ENCODE measurements at places on chromosomes 12 and 14. TPM values are rescaled to one million over a fixed set of nuclear protein-coding genes. Genes with fewer than 3 reads are reported as not detected.

DNA sequence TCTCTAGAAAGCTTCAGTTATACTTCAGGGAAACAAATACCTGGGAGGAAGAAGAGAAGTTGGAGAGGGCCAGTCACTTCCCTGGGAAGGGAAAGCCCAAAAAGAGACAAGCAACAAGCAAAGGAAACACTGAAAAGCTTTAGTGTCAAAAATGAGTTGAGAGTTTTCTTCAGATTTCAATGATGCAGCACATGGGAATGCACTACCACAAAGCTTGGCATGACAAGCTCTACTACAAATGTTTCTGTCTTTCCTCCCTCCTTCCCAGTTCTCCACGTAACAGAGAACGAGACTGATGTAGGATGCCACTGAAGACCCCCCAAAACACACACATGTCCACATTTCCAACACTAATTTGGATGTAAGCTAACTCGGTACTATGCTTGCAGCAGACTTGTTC lies 26.8 kb upstream of the ADAMTS20 start:
- no peak overlapping the region for H3K4me3 ChIP-seq
- DNase-seq, result no peak
- H3K27me3 ChIP-seq, result no peaks in the 10 kb centered on the region
- H3K4me1 ChIP-seq, result no peaks in the 10 kb centered on the region
- H3K27ac ChIP-seq, result no peak overlapping the region

DNA sequence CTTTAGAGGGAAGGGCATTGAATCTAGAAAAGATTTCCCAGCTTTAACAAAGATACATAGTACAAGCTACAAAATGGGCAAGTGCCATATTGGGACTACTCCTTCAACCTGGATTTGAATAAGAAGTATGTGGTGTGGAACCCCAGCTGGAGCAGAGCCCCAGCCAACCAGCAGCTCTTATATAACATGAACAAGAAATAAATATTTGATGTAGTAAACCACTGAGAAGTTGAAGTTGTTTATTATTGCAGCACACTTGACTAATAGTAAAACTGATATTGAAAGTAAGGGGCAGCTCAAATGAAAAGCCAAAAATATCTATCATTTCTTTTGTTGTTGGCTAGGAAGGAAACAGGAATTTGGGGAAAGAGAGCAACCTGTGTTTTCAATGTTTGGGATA lies 701.8 kb downstream of the TMTC2 start:
- no peak overlapping the region for H3K4me3 ChIP-seq
- no peak overlapping the region for H3K27ac ChIP-seq
- no peaks in the 10 kb centered on the region for H3K27me3 ChIP-seq
- DNase-seq, result no peak

KLHDC1 gene
- total RNA-seq, result 1.5 TPM

GRCh38 chr14:33369041-33369440 lies 430.4 kb downstream of the NPAS3 start:
- no peaks in the 10 kb centered on the region for H3K27me3 ChIP-seq
- no peak overlapping the region for H3K27ac ChIP-seq
- H3K4me3 ChIP-seq, result no peak overlapping the region
- no peaks in the 10 kb centered on the region for H3K4me1 ChIP-seq
- DNase-seq, result no peak

GRCh38 chr14:52080158-52080800 lies 11.4 kb upstream of the NID2 start:
- no peak overlapping the region for H3K27ac ChIP-seq
- H3K36me3 ChIP-seq, result no peaks in the 10 kb centered on the region
- no peaks in the 10 kb centered on the region for H3K4me1 ChIP-seq
- no peak overlapping the region for H3K4me3 ChIP-seq
- DNase-seq, result no peak
- H3K27me3 ChIP-seq, result peaks cover 44% of the 10 kb centered on the region

- no peak overlapping the region for H3K4me3 ChIP-seq
- H3K4me1 ChIP-seq, result no peaks in the 10 kb centered on the region
- DNase-seq, result no peak
- peaks cover 2% of the 10 kb centered on the region for H3K27me3 ChIP-seq
- no peaks in the 10 kb centered on the region for H3K36me3 ChIP-seq
- H3K27ac ChIP-seq, result no peak overlapping the region
Observed at GRCh38 chr12:46886541-46887041, 60.8 kb upstream of the SLC38A4 start.

SDS gene
- not detected for total RNA-seq

GRCh38 chr14:92472860-92473259 lies 40.7 kb upstream of the RIN3 start:
- no peak overlapping the region for H3K4me3 ChIP-seq
- peaks cover 14% of the 10 kb centered on the region for H3K27me3 ChIP-seq
- no peak for DNase-seq
- H3K36me3 ChIP-seq, result no peaks in the 10 kb centered on the region
- H3K4me1 ChIP-seq, result peaks cover 6% of the 10 kb centered on the region

GABARAPL1 gene
- 15.1 TPM for total RNA-seq

RFX4 gene
- not detected for total RNA-seq

GRCh38 chr14:81765651-81766275 lies 232.1 kb upstream of the SEL1L start:
- H3K36me3 ChIP-seq, result no peaks in the 10 kb centered on the region
- no peak overlapping the region for H3K4me3 ChIP-seq
- no peaks in the 10 kb centered on the region for H3K27me3 ChIP-seq
- H3K27ac ChIP-seq, result no peak overlapping the region
- no peak for DNase-seq
- H3K4me1 ChIP-seq, result no peaks in the 10 kb centered on the region

- H3K4me3 ChIP-seq, result no peak overlapping the region
- no peaks in the 10 kb centered on the region for H3K27me3 ChIP-seq
- no peaks in the 10 kb centered on the region for H3K36me3 ChIP-seq
- no peak for DNase-seq
- no peaks in the 10 kb centered on the region for H3K4me1 ChIP-seq
Observed at GRCh38 chr12:24360907-24361306, 411.4 kb upstream of the SOX5 start.

TAS2R43 gene
- total RNA-seq, result 1.1 TPM

DLGAP5 gene
- 110 TPM for total RNA-seq

- no peaks in the 10 kb centered on the region for H3K36me3 ChIP-seq
- H3K4me1 ChIP-seq, result no peaks in the 10 kb centered on the region
- H3K27ac ChIP-seq, result no peak overlapping the region
- no peak for DNase-seq
Observed at GRCh38 chr14:79426103-79426755, 785.1 kb downstream of the DIO2 start.

C3AR1 gene
- total RNA-seq, result 8.8 TPM

GRCh38 chr14:50874757-50875156 lies 2.9 kb downstream of the ABHD12B start:
- H3K4me1 ChIP-seq, result peaks cover 34% of the 10 kb centered on the region
- peak overlapping the region; percentile 34 for H3K27ac ChIP-seq
- no peak for DNase-seq
- H3K27me3 ChIP-seq, result peaks cover 77% of the 10 kb centered on the region
- no peaks in the 10 kb centered on the region for H3K36me3 ChIP-seq

DNA sequence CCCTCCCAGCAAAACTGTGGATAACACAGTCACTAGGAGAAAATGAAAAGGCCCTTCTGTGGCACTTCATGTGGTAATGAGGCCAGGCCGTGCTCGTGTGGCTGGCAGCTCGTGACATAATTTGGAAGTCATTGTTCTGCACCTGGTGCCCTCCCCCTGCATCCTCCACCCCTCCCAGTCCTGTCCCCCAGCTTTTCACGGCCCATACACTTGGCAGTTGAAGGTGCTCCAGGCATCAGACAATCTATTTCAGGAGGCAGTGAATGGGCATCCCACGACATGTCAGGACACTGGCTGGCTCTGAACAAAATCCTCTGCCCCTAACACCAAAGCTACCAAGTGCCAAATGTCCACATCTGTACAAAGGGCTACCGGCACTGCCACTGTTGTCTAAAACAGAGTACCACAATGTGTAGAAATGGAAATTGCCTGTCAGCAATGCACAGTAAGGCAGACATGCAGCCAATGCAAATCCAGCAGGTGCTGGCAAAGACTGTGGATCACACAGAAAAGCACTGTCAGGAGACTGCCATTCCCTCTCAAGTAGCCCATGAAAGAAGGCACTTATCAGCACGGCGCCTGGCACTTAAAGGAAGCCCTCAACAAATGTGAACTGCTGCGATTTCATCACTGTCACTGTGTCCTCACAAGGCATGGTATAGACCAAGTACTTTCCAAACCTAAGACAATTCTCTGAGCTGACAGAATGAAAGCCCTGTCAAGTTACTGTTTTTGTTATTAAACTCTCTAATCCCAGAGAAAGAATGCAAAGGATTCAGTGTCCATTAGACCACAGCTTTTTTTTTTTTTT lies 39.1 kb downstream of the CORO1C start:
- peaks cover 9% of the 10 kb centered on the region for H3K36me3 ChIP-seq
- H3K4me1 ChIP-seq, result peaks cover 72% of the 10 kb centered on the region
- peak overlapping the region; percentile 64 for H3K4me3 ChIP-seq
- H3K27me3 ChIP-seq, result no peaks in the 10 kb centered on the region

DNA sequence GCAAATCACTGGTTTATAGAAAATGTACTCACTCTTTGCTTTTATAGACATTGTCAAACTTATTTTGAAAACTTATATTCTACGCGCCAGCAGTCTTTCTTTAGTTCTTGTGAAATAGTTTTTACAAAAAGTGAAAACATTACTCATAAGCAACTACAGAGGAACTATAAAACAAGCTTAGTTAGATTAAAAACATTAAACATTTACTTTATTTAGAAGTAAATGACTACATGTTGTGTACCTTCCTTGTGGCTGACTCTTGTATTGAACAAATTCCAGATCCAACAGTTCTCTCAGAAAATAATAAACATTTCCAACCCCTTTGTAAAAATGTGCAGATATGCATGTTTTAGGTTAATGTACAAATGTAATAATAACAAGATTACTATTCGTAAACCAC lies 198.5 kb downstream of the SOX5 start:
- no peaks in the 10 kb centered on the region for H3K36me3 ChIP-seq
- DNase-seq, result no peak
- H3K27me3 ChIP-seq, result no peaks in the 10 kb centered on the region
- H3K4me1 ChIP-seq, result no peaks in the 10 kb centered on the region

- no peak for DNase-seq
- H3K27ac ChIP-seq, result peak overlapping the region; percentile 35
- no peak overlapping the region for H3K4me3 ChIP-seq
- H3K4me1 ChIP-seq, result peaks cover 40% of the 10 kb centered on the region
- H3K27me3 ChIP-seq, result no peaks in the 10 kb centered on the region
Observed at GRCh38 chr14:96804895-96805294, 7.7 kb downstream of the VRK1 start.

GLIPR1 gene
- 30.5 TPM for total RNA-seq

KCNC2 gene
- total RNA-seq, result not detected

GRCh38 chr14:104941508-104942365 lies 17.1 kb downstream of the PLD4 start:
- no peak for DNase-seq
- no peak overlapping the region for H3K4me3 ChIP-seq
- H3K27me3 ChIP-seq, result peaks cover 20% of the 10 kb centered on the region
- H3K4me1 ChIP-seq, result no peaks in the 10 kb centered on the region

GRCh38 chr14:90005441-90005840 lies 49.7 kb downstream of the TDP1 start:
- H3K36me3 ChIP-seq, result peaks cover 66% of the 10 kb centered on the region
- no peak overlapping the region for H3K4me3 ChIP-seq
- H3K27me3 ChIP-seq, result no peaks in the 10 kb centered on the region
- no peak overlapping the region for H3K27ac ChIP-seq

DNA sequence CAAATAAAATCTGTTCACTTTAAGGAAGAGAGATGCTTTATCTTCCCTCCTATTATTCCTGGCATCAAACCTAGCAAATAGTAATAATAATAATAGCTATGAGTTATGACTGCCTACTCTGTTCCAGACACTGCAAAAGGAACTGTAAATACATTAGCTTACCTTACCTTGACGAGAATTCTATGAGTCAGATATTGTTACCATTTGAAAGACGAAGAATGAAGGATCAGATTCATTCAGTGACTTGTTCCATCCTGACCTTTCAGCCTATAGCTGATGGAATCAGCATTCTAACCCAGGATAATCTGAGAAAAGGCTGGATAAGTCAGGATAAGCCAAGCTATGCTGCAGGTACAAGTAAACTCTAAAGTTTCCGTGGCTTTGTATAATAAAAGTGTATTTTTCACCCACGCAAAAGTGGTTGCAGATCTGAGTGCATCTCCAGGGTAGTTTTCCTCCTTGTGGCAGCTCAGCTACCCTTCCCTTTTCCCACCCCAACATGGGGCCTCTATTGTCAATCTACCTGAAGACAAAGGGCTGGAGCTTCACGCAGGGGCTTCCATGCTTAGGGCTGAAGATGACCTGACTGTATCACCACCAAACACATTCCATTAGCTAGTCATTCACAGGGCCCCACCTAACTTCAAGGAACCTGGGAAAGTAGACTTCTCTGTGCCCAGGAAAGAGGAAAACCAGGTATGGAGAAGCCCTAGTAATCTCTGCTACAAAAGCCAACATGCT lies 57.2 kb upstream of the CCND2 start:
- H3K36me3 ChIP-seq, result peaks cover 3% of the 10 kb centered on the region
- no peak overlapping the region for H3K27ac ChIP-seq
- no peaks in the 10 kb centered on the region for H3K27me3 ChIP-seq
- no peak for DNase-seq
- H3K4me1 ChIP-seq, result peaks cover 42% of the 10 kb centered on the region

DNA sequence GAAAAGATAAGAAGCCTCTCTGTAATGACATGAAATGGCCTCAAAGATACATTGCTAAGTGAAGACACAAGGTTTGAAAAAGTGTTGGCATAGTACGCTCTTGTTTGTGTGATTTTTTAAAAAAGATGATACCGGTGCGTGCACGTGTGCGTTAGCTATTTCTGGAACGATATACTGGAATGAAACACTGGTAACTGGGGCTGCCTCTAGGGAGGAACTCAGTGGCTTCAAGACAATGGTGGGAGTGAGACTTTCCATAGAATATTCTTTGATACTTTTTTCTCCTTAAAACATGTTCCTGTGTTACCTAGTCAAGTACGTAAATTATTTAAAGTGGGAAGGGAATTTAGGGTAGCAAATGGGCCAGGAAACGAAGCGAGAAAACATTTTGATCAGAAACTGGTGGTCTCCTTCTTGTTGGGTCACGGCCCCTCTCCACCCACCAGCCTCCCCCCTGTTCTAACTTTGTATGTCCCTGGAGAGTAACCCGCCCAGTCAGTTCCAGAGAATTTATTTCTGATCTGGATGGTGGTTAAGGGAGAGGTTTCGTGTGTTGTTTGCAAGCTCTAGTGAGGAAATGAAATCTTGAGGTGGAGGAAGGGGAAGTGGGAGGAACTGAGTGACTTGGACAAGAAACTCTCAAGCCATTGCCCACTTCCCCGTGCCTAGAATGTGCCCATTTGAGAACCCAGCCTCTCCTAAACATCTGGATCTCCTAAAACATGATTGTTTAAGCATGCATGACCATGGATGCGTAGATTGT lies 6.6 kb downstream of the FGF6 start:
- peaks cover 9% of the 10 kb centered on the region for H3K27me3 ChIP-seq
- H3K36me3 ChIP-seq, result no peaks in the 10 kb centered on the region
- DNase-seq, result no peak
- no peak overlapping the region for H3K4me3 ChIP-seq
- peaks cover 23% of the 10 kb centered on the region for H3K4me1 ChIP-seq
